Stimulated activated CD8-positive, alpha-beta memory T cell treated with anti-CD3 and anti-CD28 coated beads, Interleukin-15, amount 100 ng/mL, for 4 hours (primary cell): ENCODE measurements at places on chromosomes 1 and 21.

- no peak for DNase-seq
Measured at GRCh38 chr1:186424539-186424938, 36.4 kb downstream of the PDC start.

DNA sequence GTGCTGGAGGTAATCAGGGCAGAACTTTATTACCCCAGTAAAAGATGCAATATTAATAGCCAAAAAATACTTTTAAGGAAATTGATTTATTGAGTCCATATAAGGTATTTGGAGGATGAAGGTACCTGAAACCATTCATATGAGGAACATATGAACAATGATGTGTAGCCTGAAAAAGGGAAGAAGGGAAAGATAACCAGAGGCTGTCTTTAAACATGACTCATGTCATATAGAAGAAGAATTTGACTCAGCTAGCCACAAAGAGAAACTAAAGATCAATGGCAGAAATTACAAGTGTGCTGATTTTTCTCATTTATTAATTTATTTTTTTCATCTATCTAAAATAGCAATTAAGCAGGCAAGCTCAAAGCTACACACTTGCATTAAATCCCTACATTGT, 136.2 kb upstream of the DUSP10 start:
- DNase-seq, result no peak

- DNase-seq, result no peak
Measured at GRCh38 chr1:211527888-211528287, 35.9 kb upstream of the RD3 start.

DNA sequence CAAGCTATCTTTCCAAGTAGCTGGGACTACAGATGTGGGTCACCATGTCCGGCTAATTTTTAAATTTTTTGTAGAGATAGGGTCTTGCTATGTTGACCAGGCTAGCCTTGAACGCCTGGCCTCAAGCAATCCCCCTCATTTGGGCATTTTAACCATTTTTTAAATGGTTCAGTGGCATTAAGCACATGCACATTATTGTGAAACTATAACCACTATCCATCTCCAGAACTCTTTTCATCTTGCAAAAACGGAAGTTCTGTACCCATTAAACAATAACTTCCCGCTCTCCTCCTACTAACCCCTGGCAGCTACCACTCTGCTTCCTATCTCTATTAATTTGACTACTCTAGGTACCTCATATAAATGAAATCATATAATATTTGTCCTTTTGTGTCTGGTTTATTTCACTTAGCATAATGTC, 4.8 kb upstream of the IL6R start:
- DNase-seq, result no peak

DNA sequence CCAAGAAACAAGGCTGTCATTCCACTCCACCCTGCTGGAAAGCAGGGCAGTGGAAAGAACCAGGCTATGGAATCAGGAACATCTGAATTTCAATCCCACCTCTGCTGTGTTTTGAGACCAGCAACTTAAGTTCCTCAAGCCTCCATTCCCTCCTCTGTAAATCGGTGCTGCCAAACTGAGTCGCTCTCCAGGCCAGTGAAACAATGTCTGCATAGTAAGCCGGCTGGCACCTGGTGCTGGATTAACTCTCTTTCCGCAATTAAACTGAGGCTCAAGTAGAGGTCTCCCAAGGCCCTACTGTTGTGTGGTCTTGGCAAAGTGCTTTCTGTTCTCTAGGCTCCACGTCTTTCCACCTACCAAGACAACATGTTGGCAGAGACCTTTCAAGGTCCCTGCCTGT, 65.3 kb downstream of the SSBP3 start:
- no peak for DNase-seq

GRCh38 chr21:19458295-19458694, 1054.7 kb upstream of the TMPRSS15 start:
- DNase-seq, result no peak

- DNase-seq, result no peak
Measured at GRCh38 chr1:199029401-199029800, 390.6 kb downstream of the PTPRC start.

DNA sequence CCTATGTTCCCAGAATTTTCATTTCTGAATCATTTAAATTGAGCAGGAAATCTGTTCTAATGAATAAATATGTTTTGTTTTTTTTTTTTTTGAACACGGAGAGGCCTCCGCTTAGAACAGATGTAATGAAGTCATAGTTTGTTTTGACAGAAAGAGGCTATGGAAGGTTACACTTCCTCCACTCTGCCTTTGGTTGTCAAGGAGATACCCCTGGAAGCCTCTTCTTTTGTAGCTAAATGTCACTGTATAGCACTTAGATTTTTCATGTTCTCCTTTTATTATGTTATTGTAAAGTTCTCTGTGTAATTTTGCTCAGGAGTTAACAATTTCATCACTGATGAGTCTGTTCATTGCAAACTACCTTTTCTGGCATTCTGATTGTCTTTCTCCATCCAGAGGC, 22.7 kb upstream of the GNG12 start:
- DNase-seq, result no peak

GRCh38 chr1:153362187-153362775, 4.6 kb downstream of the S100A9 start:
- DNase-seq, result no peak

- no peak for DNase-seq
Measured at GRCh38 chr1:109492779-109493178, 1.1 kb upstream of the CYB561D1 start.

DNA sequence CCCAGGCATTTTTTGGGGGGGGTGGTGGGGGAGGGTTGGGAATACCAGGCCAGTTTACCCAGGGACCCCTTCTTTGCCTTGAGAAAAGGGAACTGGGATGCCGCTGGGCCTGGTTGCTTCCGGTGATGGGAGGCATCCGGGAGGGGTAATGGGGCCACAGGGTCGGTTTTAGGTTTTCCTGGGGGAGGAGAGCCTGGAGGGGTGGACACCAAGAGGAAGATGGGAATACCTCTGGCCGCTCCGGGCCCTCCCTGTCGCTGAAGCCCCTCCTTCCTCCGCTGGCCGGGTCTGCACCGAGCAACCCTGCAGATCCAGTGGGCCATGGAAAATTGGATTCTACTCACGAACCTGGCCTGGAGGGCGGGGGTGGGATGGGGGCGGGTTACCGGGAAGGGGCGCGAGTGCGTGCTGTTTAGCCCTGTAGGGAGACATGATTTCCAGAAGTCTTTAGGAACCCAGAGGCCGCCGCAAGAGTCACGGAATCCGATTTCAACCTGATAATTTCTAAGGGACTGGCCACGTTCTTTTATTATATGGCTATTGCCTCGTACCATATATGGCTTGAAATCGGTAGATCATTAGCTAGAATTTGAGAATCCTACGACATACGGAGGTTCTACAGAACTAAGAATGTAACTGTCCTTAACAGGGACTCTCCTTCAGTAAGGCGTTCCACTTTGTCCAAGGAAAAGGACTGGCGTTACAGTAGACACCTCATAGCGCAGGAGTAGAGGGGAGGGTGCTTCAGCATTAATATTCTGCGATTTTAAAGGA, 749 bp downstream of the AKIRIN1 start:
- DNase-seq, result no peak

GRCh38 chr1:30929944-30930525, 21.5 kb upstream of the SDC3 start:
- DNase-seq, result no peak

DNA sequence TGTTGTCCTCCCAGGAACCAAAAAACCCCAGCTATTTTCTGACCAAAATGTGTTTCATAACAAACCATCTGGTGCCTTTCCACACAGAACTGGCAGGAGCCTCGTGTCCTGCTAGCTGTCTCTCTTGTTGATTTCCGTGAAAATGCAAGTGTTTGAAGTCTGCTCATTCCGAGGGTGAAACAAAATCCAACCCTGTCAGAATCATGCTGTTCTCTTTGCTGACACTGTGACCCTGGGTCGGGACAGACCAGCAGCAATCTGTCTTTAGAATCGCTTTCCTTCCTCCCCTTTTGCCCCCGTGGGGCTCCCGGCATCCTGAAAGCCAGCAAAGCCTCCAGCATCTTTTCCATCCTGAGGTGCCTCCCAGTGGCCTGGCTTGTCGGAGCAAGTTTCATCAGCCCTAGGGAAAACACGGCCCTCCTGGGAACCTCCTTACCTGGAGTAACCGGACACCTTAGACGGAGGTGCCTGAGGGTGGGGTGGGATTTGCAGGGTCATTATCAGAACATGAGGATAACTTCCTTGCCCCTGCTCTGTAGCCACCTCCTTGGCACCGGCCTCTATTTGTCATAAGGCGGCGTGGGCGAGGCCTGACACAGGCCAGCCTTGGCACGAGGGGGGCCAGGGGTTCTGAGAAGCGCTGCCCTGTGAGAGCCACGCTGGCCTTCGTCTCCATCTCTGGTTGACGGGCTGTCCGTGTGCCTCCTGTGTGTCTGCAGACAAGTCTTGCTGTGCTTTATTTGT, 24.9 kb downstream of the LDLRAP1 start:
- DNase-seq, result no peak
